ENCODE measurements at places on chromosomes 6 and 20. TPM values are rescaled to one million over a fixed set of nuclear protein-coding genes. Genes with fewer than 3 reads are reported as not detected.

DNA sequence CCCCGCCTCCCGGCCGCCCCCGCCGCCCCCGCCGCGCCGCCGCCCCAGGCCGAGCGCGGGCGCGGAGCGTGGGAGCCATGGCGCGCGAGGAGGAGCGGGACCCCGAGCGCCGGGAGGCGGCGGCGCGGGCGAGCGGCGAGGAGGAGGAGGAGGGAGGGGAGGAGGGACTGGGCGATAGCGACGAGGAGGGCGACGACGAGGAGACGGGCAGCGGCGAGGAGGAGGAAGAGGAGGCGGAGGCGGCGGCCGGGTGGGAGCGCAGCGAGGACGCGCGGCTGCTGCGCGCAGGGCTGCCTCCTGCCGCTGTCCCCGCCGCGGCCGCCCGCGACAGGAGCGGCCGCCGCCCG, at the start of gene SLC24A3:
Gene SLC24A3, plus strand, starts transcription at position 174 of the 347 bp plus-strand sequence.
- DNase-seq = peak; percentile 84

DNA sequence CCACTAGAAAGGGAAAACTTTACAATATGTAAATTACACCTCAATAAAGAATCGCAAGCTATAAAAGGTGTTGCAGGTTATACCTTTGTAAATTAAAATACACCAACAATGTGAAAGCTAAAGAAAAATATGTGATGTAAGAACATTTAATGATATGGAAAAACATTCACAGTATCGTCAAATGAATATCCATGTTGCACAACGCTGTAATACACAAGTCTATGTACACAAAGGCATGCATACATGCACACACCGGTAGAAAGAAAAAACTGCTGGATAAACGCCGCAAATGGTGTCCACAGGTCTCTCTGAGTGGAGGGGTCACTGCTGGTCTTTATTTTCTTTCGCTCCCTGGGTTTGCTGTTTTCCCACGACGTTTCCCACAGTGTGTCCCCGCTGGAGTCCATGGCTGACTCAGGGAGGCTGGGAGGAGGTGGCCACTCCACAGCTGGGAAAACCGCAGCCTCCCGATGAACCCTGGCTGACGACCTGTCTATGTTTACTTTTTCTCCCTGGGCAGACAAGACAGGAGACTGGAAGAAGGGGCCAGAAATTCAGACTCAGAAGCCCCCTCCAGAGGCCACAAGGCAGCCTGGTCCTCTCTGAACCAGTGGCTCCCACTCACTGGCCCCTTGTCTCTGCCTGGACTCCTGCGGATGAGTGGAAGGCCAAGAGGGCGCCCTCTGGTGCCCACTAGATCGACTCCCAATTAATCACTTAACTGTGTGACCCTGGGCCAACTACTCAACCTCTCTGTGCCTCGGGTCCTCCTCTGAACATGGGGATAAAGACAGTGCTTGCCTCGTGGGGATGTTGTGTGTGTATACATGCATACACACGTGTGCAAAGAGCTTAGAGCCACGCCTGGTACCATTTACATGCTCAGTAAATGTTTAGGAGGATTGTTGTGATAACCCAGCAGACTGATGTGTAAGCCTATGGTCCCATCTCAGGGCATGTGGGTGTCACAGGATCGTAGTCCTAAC, 12.8 kb upstream of the BPI start:
- peak; percentile 74 for DNase-seq

- DNase-seq = no peak
These were observed 274.8 kb upstream of the BTBD3 start for GRCh38 chr20:11642866-11643265.

The CST2 gene
- not detected for polyA plus RNA-seq

GRCh38 chr20:64121586-64121985, 14.2 kb upstream of the NPBWR2 start:
- DNase-seq = peak; percentile 53

DNA sequence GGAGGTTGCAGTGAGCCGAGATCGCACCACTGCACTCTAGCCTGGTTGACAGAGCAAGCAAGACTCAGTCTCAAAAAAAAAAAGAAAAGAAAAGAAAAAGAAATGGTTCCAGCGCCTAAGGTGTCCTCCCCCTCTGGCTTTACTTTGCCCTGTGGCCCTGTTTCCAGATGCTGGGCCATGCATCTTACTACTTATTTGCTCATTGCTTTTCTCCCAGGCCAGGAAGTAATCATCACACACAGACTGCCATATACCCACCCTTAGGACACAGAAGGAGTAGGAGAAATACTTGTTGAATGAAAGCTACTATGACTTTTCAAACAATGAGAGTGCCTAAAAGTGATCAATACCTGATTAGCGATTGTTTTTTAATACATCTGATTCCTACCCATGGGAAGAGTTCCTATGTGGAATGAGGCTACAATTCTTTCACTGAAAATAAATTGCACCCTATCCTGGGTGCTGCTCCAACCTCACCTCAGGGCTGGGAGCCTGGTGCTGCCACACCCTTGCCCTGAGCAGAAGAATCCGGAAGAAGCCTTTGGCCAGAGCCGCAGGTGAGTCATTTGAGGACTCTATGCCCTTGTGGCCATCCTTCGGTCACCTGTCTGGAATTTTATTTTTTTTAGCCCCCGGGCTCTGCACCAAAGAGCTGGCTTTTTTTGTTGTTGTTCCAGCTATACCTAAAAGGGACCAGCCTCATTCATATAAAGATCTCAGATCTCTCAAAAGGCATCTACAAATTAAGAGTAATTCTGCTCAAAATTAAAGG, 22.7 kb upstream of the TFAP2C start:
- peak; percentile 5 for DNase-seq

The EEF1A2 gene
- 0.64 TPM for polyA plus RNA-seq

DNA sequence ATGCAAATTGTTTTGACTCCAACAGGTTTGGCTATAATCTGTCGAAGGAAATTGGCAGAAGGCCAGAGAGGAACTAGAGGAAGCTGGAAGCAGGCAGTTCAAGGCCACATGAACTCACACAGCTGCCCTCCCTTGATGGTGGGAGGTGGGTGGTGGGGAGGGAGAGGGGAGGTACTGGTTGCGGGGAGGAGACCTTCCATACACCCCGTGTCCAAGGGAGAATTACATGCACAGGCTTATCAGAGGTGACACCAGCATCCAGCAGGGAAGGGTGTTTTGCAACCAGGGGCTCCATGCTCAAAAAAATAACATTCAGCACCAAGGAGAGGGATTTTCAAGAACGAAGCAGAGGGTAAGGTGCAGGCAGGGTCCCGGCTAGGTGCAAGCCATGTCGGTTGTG, 9.1 kb downstream of the PRND start:
- DNase-seq = no peak

The PPIL1 gene
- 33.7 TPM for polyA plus RNA-seq

The SSTR4 gene
- not detected for polyA plus RNA-seq

GRCh38 chr6:34238585-34239499, 2.2 kb downstream of the HMGA1 start:
- DNase-seq = no peak

The PARD6B gene
- 0.92 TPM for polyA plus RNA-seq

DNA sequence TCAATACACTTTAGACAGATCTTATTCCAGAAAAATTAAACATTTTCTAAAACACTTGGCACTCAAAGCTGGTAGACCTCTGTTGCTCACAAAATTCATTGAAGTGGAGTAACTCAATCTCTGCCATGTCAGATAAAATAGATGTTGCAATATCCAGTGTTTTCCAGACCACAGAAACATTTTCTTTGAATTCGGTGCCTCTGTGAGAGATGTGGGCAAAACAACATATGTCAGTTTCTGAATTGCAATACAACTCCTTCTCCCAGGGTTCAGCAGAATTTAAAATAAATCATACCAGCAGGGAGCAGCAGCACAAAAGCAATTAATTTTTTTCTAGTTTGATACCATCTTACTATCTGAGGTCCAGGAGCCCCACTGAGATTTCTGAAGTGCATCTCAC, 11.3 kb upstream of the PKHD1 start:
- DNase-seq = no peak

Data from aorta (tissue), 5 donors.